ENCODE measurements at places on chromosomes 6 and 20.
A peak's percentile ranks its signal among the peaks of the same experiment; 100 is the strongest.

DNA sequence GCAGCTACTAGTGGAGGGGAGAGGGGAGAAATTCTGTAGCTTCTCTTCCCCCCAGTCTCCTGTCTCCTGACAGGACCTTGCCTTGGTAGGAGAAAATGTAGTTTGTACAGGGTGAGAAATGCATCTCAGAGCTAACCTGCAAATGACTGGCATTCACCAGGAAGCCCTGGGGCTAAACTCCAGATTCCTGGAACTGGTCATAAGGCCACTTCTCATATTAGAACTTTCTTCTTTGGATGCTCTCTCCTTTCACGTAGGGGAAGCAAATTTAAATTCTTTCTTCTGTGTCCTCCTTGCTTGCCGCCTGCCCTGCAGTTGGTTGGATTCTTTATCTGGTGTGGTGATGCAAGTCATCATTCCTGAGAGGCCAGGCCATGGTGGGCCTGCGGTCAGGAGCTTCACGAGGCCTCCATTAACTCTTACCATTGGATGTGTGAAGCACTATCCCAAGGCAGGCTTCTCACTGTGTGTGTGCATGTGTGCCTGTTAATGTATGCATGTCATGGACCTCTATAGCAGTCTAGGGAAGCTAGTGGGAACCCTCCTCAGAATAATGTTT is 182.0 kb downstream of the PHF3 start:
- no peak for DNase-seq

GRCh38 chr6:109791301-109791700 is 100.2 kb downstream of the FIG4 start:
- DNase-seq = no peak

- DNase-seq = no peak
Observed at GRCh38 chr6:17984812-17985670, 2.4 kb downstream of the KIF13A start.

- DNase-seq = no peak
Observed at GRCh38 chr6:16854986-16855385, 93.7 kb upstream of the ATXN1 start.

- DNase-seq = no peak
Observed at GRCh38 chr6:134674562-134674961, 275.3 kb downstream of the ALDH8A1 start.

- no peak for DNase-seq
Observed at GRCh38 chr6:45115696-45116095, 212.4 kb upstream of the RUNX2 start.

DNA sequence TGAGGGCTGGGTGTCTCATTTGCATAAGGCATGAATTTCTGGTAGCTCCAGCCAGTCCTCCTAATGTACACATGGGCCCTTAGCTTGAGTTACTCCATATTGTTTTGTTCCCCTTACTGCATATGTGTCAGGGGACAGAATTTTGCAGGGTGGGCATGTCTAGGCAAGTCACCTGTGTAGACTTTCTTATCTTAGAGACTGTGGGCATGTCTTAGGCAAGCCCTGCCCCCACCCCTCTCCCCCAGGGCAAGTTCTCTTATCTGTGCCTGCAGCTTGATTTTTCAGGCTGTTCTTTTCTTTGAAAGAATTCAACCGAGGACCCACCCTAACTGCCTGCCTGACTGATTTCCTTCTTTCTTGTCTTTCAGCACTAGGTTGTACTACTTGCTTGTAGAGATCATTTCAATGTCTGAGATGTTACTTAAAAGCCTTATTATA is 32.1 kb downstream of the NHLRC1 start:
- DNase-seq = no peak

- no peak for DNase-seq
Observed at GRCh38 chr6:71011871-71012371, 55.1 kb upstream of the B3GAT2 start.

- no peak for DNase-seq
Observed at GRCh38 chr6:123604067-123604466, 32.7 kb downstream of the TRDN start.

GRCh38 chr6:37575221-37575620 is 75.5 kb upstream of the CCDC167 start:
- no peak for DNase-seq

- DNase-seq = no peak
Observed at GRCh38 chr6:100335991-100336390, 128.7 kb downstream of the SIM1 start.

- no peak for DNase-seq
Observed at GRCh38 chr6:167244064-167244960, 46.8 kb upstream of the UNC93A start.

GRCh38 chr6:169190970-169191369 is 62.7 kb downstream of the THBS2 start:
- DNase-seq = no peak

GRCh38 chr6:127939442-127940066 is 38.7 kb upstream of the THEMIS start:
- DNase-seq = no peak

- no peak for DNase-seq
Observed at GRCh38 chr20:20373091-20373571, 5.2 kb downstream of the INSM1 start.

DNA sequence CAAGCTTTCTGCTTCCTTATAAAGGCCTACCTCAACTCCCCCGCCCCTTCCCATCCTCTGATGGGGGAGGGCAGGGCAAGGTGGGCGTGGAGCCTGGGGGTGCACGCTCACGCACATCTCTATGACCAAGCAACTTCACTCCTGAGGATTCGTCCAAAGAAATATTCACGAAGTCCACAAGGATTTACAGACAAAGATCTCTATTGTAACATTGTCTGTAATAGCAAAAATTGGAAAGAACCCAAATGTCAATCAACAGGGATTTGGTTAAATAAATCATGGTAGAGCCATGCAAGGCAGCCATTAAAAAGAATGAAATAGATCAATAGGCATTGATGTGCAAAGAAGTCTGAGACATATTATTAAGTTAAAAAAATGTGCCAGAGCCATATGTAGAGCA is 130.4 kb upstream of the AFDN start:
- DNase-seq = no peak

GRCh38 chr6:34940030-34940434 is 51.0 kb downstream of the ANKS1A start:
- no peak for DNase-seq

DNA sequence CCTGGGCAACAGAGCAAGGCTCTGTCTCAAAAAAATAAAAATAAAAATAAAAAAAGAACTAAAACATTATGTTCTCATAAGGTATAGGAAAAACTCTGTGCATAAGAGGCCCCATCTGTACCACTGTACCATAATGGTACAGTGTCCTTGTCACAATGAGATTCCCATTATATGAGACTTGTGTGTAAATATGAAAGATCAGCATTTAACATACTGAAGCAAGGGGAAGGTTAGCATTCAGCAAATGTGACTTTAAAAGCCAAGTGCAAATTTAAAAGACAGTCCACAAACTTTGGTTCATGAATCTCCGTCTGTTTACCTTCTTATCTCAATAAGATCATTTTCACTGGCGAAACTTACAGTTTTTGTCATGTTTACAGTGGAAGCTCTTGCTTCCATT is 16.2 kb downstream of the DSP start:
- DNase-seq = no peak

DNA sequence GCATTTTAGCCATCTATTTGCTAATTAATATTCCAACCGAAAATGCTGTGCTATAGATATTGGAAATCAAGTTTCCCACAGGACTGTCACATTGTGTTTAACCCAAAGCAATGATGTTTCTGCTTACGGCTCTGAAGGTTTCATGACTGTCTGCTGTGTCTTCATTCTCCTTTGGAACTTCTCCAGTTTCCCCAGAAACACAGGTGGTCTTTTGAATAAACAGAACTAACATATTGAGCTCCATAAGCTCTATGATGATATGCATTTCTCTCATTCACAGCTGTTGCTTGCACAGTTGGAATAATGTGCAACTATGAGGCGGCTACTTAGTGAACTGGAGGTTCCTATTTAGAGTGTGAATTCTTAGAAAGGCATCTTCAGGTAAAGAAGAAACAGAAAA is 266.0 kb upstream of the ID4 start:
- no peak for DNase-seq

DNA sequence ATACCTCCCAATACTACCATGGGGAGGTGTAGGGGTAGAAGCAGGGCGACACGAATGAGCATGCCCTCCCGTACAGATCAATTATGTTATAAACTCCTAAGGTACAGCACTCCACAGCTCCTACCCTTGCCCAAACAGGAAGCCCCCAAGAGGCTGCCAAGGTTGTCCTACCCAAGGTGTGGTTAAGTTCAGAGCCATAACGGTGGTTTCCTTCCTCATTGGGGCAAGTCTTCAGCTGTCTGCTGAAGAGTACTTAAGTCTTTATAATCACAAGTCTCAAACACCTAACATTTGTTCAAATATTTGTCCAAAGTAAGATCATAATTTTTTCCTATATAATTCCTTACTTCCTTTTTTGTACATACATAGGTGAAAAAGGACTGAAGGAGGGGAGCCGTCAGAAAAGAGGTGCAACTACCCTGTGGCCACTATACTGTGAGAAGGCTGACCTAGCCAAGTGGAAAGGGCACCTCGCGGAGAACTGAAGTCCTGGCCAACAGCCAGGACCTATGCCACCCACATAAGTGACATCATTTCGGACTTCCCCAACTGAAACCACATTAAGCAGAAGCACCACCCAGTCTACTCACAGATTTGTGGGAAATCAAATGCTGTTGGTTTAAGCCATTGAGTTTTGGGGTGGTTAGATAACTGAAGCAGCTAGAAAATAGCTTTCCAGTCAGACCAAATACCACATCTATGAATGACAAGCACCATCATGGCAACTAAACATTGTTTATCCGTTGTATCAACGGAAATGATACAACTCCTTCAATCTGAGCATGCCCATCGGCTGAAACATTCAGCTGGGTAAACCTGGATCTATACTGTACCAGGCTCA is 2.9 kb upstream of the RAB22A start:
- peak; percentile 73 for DNase-seq

GRCh38 chr6:131586543-131586942 is 13.5 kb downstream of the ARG1 start:
- no peak for DNase-seq

DNA sequence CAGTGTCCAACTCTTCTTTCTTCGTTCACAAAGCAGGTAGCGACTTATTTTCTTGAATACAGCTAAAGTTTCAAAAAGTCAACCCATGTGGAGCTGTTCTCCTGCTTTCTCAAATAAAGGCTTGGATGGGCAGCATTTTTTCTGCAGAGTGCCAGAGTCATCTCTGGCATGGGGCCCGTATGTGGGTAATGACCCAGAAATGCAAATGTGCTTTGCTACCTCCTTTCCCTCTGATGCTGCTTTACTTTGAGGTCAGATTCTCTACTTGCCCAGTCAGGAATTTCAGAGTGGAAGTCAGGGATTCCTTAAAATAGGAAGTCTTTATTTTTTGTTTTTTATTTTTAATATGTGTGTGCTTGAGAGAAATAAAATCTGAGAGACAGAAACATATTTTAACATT is 4.9 kb downstream of the NKAIN2 start:
- no peak for DNase-seq

- DNase-seq = peak; percentile 48
Observed at GRCh38 chr20:43942667-43943285, 28.1 kb downstream of the TOX2 start.

GRCh38 chr6:136677822-136678221 is 114.5 kb downstream of the MAP3K5 start:
- DNase-seq = no peak

DNA sequence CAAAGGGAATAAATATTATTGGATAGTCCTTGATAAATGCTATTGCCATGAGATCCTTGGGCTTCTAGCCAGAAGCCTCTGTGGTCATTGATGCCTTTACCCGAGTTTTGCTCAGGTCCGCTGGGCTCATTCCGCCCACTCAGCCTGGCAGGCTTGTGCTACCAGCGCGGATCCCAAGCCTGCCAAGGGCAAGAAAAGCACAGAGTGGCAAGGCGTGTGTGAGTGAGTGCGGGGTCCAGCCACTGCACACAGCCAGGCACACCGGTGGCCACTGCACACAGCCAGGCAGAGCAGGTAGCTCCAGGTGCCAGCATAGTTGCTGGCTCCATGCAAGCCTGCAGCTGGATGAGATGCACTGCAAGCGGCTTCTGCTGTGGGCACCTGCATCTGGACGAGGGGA is 38.7 kb downstream of the STK38 start:
- DNase-seq = no peak

- no peak for DNase-seq
Observed at GRCh38 chr6:3759646-3760232, 8.2 kb upstream of the PXDC1 start.

DNA sequence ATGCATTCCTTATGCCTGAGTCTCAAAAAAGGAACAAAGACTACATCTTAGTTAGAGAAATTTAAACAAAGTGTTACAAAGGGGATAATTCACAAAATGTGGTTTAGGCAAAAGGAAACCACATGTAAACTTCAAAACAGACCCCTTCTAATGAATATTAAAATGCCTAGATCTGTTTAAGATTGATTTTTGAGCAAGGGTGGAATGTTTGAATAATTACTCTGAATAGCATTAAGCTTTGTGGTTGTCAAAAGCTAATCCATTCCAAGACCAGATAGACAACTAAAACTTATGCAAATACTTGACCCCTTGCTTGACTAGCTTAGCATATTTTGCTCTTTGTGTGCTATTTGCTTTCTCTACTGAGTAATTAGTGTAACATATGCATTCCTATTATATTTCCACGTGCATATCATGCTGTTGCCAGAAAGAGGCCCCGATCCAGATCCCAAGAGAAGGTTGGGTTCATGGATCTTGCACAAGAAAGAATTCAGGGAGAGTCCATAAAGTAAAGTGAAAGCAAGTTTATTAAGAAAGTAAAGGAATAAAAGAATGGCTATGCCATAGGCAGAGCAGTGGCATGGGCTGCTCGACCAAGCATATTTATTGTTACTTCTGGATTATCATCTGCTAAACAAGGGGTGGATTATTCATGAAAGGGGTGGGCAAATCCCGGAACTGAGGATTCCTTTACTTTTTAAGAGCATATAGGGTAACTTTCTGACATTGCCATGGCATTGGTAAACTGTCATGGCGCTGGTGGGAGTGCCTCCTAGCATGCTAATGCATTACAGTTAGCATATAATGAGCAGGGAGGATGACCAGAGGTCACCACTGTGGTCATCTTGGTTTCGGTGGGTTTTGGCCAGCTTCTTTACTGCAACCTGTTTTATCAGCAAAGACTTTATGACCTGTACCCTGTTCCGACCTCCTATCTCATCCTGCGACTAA is 1193.4 kb upstream of the EYS start:
- DNase-seq = peak; percentile 9

DNA sequence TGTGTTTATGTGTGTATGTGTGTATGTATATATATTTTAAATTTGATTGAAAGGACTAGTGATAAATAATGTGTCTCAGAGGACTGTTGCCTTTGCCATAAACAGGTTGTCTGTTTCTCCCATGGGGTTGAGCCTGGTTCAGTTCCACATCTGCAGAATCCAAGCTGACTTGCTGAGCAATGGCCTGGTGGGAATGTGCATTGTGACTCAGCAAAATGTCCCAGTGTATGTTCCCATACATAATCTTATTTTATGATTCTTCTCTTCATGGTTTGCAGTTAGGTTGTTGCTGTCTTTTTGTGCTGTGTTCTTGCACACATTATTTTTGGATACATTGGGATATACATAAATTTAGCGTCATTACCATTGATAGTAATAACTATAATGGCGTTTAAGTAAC is 115.6 kb upstream of the SLC24A3 start:
- no peak for DNase-seq

GRCh38 chr6:33868141-33868540 is 64.3 kb upstream of the MLN start:
- DNase-seq = no peak

GRCh38 chr6:155980014-155980767 is 524.6 kb upstream of the NOX3 start:
- no peak for DNase-seq

GRCh38 chr20:50589548-50590347 is 79.6 kb downstream of the PTPN1 start:
- no peak for DNase-seq

- DNase-seq = no peak
Observed at GRCh38 chr20:653590-654416, 803 bp upstream of the SRXN1 start.
